CD4-positive, alpha-beta T cell treated with Interleukin-21 for 1 hour (primary cell): ENCODE measurements at places on chromosomes 3 and 15.
A peak's percentile ranks its signal among the peaks of the same experiment; 100 is the strongest.

- no peak for DNase-seq
Measured at GRCh38 chr3:73681610-73682009, 56.9 kb upstream of the PDZRN3 start.

DNA sequence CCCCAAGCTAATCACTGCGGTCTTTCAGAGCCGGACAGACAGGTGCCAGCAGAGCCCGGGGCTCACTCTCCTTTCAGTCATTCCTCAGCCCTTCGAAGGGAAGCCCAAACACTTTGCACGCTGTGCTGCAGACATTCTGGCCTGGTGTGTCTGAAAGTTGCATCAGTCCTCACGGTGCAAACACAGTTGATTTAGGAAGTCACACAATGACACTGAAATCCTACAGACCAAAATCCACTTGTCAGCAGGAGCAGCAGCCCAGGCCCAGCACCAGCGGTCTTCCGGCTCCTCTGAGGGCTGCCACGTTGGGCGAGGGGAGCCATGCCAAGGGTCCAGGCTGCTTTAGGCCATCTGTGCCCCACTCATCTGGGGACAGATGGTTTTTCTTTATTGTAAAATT lies 61.6 kb downstream of the RGMA start:
- DNase-seq: no peak

DNA sequence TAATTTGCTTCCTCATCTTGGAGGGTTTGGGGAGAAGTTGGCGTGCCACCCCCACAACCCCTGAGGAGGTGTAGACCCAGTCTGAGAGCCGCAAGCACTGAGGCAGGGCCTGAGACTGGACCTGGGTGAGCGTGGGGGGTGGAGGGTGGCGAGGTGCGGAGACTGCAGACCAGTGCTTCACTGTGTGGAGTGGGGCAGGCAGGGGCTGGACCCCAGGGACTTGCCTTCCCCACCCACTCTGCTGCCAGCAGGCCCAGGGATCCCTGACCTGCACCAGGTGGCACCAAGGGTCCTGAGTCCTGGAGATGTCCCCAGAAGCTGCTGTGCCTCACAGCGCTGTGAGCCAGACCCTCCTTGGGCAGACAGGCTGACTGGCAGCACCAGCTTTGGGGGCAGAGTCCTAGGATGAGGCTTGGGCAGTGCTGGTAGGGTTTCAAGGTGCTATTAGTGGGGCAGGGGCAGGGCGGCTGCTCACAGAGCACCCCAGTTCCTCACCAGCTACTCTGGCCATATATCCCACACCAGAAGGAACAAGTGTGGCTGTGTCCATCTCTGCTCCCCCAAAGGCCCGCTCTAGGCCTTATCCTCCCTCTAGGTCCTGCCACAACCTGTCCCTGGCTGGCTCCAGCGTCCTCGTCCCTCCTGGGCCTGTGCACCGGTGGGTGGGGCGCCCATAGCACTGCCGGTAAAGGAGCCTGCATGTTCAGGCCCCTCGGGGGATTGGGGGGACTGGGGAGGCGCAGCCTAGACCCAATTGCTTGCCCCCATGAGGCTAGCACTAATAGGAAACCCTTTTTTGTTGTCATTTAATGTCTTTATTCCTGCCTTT lies 11.8 kb downstream of the ZBTB47 start:
- no peak for DNase-seq

GRCh38 chr3:177263615-177264368 lies 66.5 kb upstream of the TBL1XR1 start:
- no peak for DNase-seq

DNA sequence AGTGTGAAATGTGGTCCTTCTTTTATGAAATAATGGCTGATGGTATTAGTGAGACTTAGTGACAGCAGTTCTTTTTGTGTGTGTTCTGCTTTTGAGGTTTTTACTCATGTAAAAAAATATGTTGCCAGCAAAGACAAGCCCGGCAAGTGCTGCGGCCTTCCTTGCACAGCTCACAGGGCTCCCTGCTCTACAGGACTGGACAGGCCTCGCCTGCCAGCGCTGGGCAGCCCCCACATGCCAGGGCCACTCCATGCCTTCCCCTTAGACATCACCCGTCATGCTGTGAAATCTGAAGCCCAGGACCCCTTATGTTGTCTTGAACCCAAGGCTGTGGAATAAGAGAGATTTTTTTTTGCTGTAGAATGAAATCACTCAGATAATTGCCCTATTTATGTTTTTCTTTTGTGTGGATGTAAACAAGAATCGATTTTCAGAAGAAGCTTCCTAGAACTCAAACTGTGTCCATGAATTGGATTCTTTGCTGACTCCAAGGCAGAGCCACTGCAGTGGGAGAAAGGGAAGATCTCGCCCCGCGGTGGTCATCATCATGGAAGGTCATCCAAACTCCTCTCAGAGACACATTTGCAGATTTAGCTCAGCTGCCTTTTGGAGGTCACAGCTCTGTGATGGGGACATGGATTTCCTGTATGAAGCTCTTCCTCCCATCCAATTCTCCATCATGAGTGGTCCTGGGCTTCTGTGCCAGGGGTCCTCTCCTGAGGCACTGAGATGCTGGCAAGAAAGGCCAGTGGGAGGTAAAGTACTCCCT lies 150.8 kb downstream of the ATP10A start:
- no peak for DNase-seq

- DNase-seq: no peak
Measured at GRCh38 chr15:99399618-99400017, 148.3 kb downstream of the LRRC28 start.

GRCh38 chr3:56694867-56695683 lies 12.0 kb upstream of the TASOR start:
- peak; percentile 45 for DNase-seq

- DNase-seq: no peak
Measured at GRCh38 chr3:38368238-38368637, 21.7 kb downstream of the XYLB start.

GRCh38 chr3:151794080-151794479 lies 19.8 kb upstream of the AADAC start:
- DNase-seq: no peak

DNA sequence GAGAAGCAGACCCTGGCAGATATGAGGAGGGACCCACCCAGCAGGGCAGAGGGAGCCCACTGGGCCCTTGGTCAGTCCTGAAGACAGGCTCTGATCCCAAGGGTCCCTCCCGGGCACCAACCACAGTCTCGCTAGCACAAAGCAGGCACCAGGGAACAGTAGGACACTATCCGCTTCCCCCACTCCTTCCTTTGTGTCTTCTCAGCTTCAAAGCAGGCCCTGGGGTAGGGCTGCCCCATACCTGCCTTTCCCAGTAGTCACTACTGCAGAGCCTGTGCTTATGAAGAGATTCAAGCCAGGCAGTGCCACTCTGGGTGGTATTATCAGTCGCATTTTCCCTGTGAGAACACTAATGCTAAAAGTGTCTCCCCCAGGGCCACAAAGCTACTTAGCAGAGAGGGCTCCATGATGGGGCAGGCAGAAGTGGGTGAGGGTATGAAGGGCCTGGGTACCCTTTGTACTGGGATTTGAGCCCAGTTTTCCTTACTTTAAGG lies 32.7 kb downstream of the SRPRB start:
- DNase-seq: no peak

- no peak for DNase-seq
Measured at GRCh38 chr3:135103917-135104316, 308.9 kb downstream of the EPHB1 start.

DNA sequence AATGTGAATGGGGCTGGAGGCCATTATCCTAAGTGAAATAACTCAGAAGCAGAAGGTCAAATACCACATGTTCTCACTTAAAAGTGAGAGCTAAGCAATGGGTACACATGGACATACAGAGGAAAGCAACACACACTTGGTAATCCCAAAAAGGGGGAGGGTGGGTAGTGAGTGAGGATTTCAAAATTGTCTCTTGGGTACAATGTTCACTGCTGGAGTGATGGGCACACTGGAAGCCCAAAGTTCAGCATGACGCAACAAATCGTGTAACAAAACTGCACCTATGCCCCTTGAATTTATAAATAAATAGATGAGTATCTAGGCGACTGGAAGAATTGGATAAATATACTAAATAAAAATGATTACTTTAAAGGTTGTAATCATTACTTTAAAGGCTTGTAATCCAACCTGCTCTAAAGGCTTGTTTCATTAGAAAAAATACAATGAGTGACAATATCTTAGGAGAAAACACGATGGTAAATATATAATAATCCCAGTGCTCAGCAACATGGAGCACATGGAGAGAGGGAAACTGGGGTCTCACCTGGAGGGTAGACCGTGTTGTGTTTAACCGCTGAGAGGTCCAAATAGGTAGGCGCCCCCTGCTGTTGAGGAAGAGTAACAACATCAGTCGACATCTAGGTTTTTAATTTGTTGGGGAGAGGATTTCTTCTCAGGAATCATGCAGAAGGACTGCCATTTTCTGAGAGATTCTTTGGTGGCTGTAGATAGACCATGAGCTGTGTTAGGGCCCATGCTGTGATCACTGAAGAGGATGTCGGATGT lies 78.5 kb upstream of the ROBO1 start:
- no peak for DNase-seq

GRCh38 chr3:162142511-162142910 lies 645.9 kb downstream of the OTOL1 start:
- no peak for DNase-seq

- no peak for DNase-seq
Measured at GRCh38 chr3:54575618-54575960, 352.3 kb downstream of the LRTM1 start.

DNA sequence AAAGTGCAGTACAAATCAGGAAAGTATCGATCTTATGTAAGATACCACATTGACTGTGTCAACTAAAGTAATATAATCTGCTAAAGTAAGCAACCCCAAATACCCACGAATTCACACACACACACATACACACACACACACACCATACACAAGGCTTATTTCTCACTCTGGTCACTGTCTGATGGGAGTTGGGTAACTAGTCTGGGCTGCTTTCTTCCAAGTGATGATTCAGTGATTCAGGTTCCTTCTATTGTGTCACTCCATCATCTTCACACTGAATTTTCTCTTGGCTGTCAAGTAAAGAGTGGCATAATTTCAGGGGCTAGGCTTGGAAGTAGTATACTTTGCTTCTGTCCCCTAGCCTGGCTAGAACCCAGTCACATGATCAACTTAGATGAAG lies 104.8 kb upstream of the CCDC54 start:
- DNase-seq: no peak

DNA sequence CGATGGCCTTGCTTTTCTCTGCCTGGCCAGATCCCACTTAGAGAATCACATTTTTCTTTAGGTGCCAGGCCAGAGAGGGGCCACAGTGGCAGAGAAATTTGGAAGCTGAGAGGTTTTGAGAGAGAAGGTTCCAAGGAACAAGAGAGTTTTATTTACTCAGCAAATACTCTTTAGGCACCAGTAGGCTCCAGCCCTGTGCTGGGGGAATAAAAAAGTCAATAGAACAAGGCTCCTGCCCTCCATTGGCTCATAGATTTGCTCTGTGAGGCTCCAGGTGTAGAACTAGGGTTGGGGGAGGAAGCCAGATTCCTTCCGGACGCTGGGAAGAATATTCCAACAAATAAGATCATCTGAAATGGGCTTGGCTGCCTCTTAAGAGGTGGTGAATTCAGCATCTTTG lies 59.9 kb downstream of the ST8SIA2 start:
- DNase-seq: no peak

DNA sequence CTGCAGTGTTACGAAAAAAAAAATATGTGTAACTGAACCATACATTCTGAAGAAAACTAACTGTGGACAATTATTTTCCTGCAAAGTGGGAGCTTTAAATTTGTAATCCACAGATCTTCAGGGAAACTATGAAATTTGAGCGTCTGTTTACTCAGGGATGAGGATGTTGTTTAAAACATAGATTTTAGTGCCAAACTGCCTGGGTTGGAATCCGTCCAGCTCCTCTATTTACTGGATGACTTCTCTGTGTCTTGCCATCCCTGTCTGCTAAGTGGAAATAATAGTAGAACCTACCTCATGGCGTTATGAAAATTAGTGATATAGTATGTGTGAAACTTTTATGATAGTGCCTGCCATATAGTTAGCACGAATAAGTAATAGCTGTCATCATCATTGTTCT lies 666.5 kb downstream of the SQOR start:
- DNase-seq: no peak

DNA sequence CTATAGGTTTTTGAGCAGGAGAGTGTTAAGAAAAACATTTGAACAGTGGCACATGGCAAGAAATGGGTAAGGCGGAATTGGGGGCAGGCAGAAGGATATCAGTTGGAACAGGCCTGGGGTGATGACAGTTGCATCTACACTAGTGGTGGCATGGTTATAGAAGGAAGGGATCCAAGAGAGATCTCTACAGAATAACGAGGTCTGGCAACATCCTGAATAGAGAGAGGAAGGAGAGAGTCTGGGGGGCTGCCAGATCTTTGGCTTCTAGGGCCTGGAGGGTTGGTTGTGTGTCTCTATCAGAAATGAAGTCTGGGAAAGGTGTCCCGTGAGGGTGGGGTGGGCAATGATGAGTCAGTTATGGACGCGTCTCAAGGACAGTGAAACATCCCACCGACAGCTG lies 26.3 kb downstream of the FSTL1 start:
- no peak for DNase-seq

DNA sequence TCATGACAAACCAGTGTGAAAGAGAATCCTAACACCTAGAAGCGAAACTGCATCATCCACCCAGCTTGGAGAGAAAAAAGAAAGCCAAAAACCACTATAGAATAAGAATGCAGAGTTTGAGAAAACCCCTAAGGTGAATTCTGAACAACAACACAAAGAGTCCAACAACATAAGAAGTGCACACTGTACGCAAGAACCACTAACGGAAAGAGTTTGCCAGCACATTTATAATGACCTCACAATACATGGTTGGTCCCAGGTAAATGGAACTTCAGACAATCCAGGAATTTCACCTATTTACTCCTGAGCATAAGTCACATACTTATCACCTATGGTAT lies 128.3 kb upstream of the BHLHE40 start:
- DNase-seq: peak; percentile 75

DNA sequence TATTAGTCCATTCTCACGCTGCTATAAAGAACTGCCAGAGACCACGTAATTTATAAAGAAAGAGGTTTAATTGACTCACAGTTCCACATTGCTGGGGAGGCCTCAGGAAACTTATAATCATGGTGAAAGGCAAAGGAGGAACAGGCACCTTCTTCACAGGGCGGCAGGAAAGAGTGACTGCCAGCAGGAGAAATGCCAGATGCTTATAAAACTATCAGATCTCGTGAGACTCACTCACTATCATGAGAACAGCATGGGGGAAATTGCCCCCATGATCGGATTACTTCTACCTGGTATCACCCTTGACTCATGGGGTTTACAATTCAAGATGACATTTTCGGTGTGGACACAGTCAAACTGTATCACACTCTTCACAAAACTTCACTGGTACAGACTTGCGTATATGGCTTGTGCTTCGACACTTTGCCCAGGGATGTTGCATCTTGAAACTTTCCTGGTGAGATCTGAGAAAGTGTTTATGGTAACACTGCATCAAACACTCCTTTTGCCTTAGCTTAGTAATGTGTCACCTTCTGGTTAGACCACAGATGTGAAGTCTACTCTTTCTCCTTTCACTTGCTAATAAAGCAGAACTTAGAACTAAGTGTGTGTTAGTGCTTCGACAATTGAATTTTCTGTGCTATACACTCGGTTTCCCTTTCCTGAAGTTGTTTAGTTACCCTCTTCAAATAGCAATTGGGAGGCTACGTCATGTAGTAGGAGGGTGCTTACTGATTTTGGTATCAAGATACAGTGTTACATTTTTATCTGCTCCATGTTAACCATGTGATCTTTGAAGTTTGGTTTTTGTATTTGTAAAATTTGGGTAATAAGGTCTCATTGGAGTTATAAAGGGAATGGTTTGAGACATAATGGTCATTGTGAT lies 185.7 kb downstream of the LPP start:
- DNase-seq: peak; percentile 54
